ENCODE measurements at places on chromosomes 6 and 20.

- DNase-seq = no peak
These were observed 52.7 kb downstream of the PYGB start for GRCh38 chr20:25300496-25301170.

DNA sequence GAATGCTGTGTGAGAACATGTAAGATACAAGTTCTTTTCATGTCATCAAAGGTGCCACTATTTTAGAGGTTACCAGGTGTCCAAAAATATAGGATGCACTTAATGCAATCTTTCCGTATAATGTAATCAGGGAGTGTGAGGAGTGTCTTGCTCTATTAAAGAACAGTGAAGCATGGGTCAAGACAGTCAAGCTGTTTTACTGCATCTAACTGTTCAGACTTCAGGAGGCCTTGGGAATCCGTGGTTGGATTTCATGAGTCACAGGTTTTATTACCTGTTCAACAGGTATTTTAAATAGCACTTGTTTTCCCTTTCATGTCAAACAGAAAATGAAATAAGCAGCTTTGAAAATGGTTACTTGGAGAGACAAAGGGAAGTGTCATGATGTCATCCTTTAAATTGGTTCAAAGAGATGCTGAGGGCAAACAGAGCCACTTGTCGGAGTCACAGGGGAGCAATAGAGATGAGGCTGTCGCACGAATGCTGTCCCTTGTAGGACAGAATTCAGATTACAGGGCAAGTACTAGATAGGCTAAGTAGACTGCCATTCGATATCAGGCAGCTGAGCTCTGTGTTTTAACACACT lies 621.5 kb downstream of the QKI start:
- no peak for DNase-seq

DNA sequence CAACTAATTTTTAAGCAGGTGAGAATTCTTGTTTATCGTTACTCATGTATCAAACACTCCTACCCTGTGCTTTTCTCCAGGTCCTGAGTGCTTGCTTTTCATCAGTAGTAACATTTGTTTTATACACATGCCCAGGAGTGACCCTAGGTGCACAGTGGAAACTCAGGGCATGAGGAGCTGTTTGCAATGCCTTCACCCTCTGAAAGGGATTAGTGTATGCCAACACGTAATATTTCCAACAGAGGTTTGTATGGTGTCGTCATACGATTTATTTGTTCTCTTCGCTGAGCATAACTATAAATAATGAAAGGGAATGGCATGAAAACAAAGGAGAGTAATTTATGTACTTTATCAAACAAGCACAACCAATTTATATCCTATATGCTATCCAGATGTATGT lies 537.4 kb upstream of the MMS22L start:
- DNase-seq = no peak

GRCh38 chr6:93786474-93787330 lies 367.3 kb upstream of the EPHA7 start:
- DNase-seq = no peak

DNA sequence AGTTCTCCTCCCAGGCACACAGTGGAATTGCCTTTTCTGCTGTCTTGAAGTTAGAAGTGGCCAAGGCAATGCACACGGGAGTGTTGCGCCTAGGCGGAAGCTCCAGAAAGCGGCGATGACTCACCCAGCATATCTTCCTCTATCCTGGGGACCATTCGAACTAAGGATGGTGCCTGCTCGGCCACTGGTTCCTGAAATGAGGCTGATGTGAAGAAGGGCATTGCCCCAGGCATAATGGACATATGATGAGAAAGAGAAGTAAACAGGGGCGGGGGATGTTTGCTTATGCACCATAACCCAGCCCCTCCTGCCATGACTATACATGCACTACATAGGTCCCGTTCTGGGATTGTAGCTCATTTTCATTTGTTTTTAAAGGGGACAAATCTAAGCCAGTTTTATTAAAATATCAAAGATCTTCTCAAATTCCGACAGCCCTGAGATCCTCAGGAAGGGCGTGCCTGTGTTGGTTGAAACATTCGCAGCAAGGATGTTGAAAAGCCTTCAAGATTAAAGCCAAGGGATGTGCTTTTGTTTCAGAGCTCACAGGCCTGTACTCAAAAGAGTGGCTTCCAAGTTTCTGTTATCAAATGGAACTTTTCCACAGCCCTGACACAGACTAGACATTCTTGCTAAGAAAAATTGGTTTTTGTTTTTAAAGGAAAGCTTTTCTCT lies 218.5 kb downstream of the LY86 start:
- no peak for DNase-seq

GRCh38 chr20:33647603-33648395 lies 14.3 kb upstream of the C20orf144 start:
- no peak for DNase-seq

- DNase-seq = no peak
These were observed 254.6 kb downstream of the EPHA7 start for GRCh38 chr6:93164781-93165180.

- no peak for DNase-seq
These were observed 21.2 kb upstream of the CCN6 start for GRCh38 chr6:112032728-112033127.

DNA sequence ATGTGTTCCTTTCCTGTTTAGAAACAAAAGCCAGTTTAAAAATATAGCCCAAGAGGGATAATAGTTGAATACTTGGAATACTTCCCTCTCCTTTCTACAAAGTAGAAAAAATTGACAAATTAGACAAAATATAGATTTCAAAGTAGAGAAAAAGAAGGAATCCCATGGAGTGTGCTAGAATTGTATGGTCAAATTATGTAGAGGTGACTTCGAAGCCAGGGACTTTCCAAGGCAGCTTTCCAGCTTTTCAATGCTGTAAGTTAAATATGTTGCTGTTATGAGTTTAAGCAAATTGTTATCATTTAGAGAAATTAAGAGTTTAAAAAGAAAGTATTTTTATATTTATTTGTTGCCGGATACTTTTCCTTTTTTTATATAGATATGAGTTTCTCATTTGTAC lies 415.5 kb upstream of the OPRM1 start:
- DNase-seq = no peak

All from stimulated activated CD8-positive, alpha-beta memory T cell treated with anti-CD3 and anti-CD28 coated beads, Interleukin-4, amount 100 ng/mL, for 48 hours (primary cell).